ENCODE measurements at places on chromosomes 7 and 10.

GRCh38 chr7:17069146-17069545, 187.4 kb upstream of the AGR3 start:
- peak; percentile 60 for DNase-seq

DNA sequence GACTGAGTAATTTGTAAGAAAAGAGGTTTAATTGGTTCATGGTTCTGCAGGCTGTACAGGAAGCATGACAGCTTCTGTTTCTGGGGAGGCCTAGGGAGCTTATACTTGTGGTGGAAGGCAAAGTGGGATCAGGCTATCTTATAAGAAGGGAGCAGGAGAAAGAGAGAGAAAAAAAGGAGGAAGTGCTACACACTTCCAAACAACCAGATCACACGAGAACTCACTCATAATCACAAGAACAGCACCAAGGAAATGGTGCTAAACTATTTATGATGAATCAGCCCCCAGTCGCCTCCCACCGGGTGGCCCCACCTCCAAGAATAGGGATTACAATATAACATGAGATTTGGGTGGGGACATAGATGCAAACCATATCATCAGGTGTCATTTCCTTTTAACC, 89.1 kb upstream of the KCNMA1 start:
- DNase-seq = no peak

DNA sequence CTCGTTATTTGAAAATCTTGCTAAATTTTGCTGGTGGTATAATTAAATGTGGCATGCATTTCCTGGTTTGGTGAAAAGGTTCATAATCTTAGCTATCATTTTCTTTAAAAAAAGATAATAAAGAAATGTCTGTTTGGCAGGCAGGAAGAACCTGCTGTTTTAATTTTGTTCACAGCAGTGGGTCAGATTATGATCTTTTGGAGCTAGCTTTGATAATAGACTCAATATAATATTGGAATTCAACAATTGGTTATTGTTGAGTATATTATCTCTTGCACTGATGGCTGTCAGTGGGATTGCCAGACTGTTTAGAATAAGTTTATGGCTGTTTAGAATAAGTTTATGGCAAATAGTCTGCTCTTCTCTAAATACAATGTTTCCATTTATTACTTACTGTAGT, 35.1 kb downstream of the MXI1 start:
- DNase-seq = no peak

DNA sequence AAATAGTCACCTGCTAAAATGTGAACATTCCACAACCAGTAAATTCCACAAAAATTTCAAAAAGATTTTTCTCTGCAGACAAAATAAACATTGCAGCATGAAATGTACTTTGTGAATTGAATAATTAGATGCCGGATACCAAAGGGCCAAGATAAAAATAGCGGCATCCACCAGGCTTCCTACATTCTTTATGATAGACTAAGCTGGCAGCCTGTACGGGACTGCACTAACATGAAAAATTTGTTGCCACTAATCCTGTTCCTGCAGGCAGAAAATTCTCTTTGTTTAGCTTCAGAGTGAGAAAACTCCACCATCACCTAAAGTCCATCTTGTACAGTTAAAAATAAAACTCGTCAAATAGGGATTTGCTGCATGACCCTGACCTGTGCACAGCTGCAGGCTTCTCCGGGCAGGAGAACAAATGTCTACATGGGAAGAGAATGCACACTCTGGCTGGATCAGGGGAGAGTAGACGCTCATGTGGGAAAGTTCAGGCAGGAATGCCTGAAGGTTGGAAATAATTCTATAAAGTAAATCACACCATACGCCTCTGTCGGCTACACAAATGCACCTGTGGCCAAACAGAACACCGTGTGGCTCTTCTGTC, 15.6 kb upstream of the ADO start:
- DNase-seq = no peak

DNA sequence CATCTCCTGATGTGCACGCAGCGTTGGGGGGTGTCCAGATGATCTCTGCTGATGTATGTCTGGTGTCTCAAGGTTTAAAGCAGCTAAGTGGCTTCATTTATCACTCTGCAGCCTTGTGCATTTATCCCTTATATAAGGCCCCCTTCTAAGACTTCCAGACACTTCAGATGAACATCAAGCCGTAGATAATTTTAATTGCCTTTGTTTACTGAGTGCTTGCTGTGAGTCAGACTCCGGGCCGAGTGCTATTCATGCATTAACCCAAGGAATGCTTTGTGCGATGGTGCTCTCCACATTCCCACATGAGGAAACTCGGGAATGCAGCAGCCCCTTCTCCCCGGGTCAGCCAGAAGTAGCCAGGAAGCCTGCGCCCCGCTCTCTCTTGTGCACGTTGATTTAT, 328.6 kb upstream of the COBL start:
- DNase-seq = no peak

DNA sequence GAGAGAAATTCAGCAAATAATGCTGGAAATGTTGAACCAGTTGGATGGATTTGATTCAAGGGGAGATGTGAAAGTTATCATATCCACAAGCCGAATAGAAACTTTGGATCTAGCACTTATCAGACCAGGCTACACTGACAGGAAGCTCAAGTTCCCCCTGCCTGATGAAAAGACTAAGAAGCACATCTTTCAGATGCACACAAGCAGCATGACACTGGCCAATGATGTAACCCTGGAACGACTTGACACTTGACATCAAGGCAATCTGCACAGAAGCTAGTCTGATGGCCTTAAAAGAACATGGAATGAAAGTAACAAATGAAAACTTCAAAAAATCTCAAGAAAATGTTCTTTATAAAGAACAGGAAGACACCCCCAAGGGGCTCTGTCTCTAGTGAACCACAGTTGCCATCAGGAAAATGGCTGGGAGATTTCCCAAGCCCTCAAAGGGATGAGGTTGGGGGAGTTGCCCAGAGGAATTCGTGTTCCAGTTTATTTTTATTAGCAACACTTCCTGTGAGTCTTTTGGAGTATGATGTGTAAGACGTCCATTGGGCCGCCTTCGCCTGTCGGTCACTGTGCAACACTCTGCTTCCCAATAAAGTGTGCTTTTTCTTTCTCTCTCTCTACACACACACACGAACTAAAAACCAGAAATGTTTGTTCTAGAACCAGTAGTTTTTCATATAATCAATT, 200.0 kb downstream of the HIBADH start:
- DNase-seq = no peak

- DNase-seq = no peak
Measured at GRCh38 chr7:149355390-149356048, 93.5 kb downstream of the ZNF783 start.

DNA sequence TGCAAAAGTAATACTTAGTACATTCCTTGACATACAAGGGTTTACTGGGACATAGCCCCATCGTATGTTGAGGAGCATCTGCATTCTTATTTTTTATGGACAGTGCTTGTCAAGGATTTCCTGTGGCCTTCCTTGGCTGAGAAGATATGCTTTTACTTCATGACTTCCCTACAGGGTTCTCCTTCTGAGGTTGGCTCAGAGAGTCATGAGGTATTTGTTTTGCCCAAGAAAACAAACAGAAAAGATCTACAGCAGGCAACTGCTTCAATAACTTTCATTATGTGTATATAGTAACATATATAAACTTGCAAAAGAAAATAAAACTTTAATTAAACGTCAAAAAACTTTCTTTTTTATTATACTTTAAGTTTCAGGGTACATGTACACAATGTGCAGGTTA, 577.2 kb upstream of the SEMA3D start:
- no peak for DNase-seq

GRCh38 chr10:123139521-123140163, 3.9 kb downstream of the HMX3 start:
- DNase-seq = no peak

DNA sequence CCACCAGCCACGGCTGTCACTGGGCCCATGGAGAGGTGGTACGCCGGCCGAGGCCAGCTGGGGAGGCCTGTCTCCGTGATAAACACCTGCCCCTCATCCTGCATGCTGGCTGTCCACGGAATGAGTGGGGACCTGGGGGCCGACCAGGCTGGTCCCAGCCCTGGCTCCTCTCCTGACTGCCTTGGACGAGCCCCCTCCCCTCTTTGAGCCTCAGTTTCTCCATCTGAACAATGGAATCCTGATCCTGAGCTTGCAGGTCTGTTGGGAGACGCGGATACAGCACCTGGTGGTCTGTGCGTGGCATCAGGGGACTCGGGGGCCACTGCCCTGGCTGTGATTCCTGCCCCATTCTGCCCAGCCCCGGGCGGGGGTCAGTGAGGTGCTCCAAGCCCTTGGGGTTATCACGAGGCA, 109.9 kb downstream of the MICALL2 start:
- no peak for DNase-seq

Measured in CD14-positive monocyte (primary cell).